NCI-H187 treated with DMSO at 0.1 percent for 48 hours (cell line): ENCODE measurements at places on chromosomes 7 and 10.

GRCh38 chr10:85168243-85168642, 839.9 kb downstream of the CCSER2 start:
- DNase-seq: no peak

DNA sequence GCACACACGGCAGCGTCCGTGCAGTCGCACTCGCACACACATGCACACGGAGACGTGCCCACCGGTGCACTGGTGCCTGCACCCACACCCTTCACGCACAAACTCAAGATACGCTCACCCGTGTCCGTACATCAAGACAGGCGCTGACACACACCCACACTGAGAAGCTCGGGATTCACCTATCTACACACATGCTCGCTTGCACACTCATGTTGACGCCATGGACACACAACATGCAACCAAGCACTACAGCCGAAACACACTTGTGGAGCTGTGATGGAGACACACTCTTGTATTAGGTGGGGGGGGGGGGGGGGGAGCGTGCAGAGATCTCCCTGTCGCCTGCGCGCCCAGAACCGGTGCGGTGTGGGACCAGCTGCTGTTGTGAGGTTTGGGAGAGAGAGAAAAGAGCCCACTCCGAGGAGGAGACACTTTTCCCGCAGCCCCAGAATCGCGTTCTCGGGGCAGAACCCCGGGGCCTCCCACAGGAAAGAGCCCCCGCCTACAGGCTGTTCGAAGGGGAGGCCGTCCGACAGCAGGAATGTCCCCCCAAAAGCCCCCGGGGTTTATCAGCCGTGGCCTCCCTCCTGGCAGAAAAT, 605 bp upstream of the NFKB2 start:
- no peak for DNase-seq

DNA sequence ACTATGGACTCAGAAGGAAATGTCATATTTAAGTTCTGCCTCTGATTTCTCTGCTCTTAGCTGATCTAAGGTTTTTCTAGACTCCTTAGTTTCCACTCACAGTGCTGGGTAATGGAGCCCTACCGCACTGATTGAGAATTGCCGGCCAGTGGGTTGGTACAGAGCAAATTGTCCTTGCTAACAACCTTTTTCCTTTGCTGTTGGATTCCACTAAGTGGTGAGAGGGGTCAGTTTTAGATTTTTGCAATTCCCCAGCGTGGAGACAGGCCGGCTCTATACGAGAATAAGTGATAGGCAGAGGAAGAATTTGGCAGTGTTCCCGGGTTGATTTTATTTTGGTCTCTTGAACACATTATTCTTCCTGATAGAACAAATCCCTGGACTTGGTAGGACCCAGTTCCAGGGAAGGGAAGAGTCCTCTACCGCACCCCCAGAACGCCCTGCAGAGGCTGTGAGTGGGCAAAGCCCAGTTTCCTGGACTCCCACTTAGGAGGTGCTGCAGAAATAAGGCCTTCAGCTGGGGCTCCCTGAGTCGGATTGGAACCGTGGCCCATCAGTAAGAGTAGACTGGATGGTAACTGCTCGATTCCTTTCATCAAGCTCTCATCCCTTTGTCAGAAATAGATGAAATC, 3.0 kb upstream of the NRP1 start:
- DNase-seq: no peak

GRCh38 chr10:7855205-7855604, 36.9 kb downstream of the TAF3 start:
- DNase-seq: no peak
